Kidney (tissue), 22 donors: ENCODE measurements at places on chromosomes 5 and 9. TPM values are rescaled to one million over a fixed set of nuclear protein-coding genes. Genes with fewer than 3 reads are reported as not detected.

DNA sequence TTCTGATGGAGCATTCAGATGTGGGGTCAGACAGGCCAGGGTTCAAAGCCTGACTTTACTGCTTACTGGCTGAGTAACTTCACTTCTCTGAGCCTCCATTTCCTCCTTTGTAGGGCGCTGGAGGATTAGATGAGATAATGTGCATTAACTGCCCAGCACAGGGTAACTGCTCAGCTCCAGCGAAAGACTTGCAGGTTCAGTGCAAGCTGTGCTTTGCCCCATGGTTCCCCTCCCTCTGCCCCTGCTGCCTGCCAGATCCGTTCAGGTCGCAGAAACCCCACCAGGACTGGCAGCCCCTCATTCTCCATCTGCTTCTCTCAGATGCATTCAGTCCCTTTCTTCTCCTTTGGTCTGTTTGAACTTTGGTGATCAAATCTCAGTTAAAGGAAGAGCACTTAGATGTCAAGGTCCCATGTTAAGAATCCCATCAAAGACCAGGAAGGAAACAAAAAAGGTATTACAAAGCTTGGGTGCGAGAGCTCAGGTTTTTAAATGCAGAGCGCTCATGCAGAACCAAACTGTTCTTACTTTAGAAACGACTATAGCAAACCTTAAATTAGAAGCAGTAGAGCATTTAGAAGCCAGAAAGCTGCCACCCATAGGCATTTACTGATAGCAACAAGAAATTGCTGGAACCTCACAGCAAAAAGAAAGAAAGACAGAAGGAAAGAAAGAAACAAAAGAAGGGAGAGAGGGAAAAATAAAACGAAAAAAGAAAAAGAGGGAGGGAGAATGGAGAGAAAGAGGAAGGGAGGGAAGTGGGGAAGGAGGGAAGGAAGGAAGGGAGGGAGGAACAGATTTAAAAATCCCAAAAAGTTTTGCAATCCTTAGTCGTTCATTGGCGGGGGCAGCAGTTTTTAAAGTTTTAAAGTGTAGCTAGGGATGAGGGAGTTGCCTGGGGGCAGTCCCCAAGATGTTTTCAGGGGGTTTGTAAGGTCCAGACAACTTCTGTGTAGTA is 23.5 kb downstream of the AFAP1L1 start:
- DNase-seq: no peak

DNA sequence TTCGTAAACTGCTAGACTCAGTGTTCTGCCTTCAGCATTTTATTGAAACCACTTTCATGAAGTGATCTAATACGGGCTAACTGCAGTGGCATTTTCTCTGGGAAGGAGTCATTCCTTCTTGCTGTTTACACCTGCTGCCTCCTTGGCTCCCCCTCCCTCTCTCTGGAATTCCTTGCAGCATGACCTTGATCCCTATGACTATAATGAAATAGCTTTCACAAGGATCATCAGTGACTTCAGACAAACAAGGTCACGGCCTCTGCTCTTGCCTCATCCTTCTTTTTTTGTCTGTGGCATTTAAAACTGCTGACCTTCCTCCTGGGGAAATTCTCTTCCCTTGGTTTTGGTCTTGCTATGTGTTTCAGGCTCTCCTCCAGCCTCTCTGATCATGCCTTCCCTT is 90.2 kb downstream of the ZNF462 start:
- no peak for DNase-seq

Gene CKMT2
- 3.7 TPM for total RNA-seq

Gene SCGB3A2
- total RNA-seq: not detected

GRCh38 chr5:172567843-172568242 is 73.2 kb upstream of the NEURL1B start:
- no peak for DNase-seq
